ENCODE measurements at places on chromosomes 3 and 15.

DNA sequence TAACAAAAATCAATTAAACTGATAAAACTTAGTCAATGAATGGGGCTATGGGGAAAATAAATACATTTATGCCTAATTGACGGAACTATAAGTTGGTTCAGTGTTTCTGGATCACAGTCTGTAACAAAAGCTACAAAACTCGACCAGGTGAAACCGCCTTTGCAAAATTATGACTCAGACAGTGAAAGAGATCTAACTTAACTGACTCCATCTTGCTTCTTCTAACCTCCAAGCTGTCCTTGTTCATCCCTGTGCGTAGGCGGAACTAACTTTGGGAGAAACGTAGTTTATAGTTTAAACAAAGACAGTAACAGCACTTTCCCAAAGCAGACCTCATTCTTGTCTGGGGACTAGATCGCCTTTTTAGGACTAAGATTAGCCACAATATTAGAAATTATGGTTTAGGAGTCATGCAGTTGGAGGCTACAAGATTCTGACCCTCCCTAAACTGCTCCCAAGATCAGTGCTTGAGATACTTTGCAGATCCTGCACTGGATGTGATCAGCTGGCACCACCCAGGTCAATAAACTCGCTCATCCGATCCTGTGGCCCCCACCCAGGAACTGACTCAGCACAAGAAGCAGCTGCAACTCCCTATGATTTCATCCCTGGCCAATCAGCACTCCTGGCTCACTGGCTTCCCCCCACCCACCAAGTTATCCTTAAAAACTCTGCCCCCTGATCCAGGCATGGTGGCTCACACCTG lies 7.2 kb upstream of the MFGE8 start:
- no peak for DNase-seq

DNA sequence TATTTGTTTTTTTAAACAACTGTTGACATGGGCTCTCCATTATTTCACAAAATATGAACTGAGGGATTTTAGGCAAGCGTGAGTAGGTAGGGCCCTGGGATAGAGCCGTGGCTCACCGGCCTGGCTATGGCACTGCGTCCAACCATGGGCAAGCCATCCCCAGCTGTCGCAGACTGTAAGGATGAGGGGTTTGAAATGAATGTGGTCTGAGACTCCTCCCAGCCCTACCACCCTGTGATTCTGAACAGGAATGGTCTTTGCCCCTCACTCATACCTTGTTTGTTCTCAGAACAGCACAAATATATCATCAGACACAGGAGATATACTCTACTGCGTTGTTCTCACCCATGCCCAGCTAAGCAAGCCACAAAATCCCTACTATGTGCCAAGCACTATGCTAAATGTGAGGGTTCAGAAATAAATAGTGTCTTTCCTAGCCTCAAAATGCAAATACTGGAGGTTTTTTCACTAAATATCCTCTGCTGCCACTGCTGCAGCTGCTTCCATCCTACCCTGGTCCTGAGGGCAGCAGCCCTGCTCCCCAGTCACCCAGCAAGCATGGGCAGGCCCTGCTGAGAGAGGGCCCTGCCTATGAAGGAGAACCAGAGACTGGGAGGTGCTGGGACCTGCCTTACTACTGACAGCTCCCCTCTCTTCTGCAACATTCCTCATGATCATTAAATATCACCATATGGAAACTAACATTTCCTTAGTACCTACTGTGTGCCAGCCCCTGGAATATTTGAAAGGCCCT lies 102.8 kb downstream of the XXYLT1 start:
- no peak for DNase-seq

DNA sequence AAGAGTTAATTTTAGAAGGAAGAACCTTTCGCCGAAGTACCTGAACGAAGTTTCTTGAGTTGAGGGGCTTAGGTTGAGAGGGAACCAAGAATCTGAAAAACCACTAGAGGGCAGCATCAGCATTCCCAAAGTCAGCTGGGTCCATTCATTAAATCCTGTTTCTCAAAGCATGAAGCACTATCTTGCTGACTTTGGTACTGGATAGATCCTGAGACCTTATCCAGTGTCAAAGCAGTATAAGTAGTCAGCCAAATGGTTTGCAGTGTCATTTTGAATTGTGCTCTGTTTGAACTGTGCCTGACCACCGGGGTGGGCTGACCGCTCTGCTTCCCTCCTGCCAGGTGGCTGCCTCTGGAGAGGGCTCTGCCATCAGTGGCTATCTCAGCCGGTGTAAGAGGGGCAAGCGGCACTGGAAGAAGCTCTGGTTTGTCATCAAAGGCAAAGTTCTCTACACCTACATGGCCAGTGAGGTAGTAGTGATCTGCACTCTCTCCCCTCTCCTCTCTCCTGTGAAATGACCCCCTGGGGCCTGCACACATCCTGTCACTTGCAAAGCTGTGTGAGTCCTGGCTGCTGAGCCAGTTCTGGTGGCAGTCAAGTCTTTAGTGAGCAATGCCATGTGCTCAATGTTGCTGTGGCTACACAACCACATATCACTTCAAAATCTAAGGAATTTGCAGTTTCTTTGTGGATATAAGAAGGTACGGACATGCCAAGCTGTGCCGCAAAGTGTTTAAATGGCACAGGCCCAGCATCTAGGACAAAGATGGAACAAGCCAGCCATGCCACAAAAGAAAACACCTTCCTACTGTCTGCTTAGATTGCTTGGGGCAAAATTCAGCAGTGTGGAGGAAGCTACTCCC lies 21.4 kb upstream of the NR2C2 start:
- DNase-seq: no peak

GRCh38 chr15:39539466-39539865 lies 41.4 kb upstream of the THBS1 start:
- no peak for DNase-seq

DNA sequence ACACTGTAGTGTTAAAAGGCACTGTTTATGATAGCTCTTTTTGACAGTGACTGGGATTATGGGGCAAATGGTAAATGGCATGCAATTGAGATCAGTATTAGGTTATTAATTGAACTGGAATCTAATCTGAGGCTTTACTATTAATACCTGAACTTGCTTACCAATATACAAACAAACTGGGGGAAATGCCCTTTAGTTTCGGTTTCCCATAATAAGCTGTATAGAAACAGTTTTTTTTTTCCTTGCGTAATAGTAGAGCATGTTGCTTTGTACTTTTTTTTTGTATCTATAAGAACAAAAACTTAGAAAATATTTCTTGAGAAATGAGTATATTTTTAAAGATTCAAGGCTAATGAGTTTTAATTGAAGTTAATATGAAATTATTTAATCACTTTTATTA lies 95.0 kb downstream of the FNDC3B start:
- DNase-seq: no peak
